LoVo (cell line): ENCODE measurements at places on chromosomes 1 and 21.

- DNase-seq = no peak
Measured at GRCh38 chr1:218938259-218938658, 235.4 kb upstream of the LYPLAL1 start.

DNA sequence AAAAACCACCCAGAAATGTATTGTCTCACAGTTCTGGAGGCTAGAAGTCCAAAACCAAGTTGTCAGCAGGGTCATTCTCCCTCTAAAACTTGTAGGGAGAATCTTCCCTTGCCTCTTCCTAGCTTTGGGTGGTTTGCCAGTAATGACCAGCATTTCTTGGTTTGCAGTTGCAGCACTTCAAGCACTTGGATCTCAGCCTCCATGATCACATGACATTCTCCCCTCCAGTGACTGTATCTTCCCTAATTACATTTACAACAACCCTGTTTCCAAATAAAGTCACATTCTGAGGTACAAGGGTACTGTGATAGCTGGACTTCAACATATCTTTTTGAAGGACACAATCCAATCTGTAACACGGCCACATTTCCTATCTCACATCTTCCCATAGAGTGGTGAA lies 37.2 kb downstream of the EVI5 start:
- no peak for DNase-seq

GRCh38 chr1:234144901-234145300 lies 228.4 kb upstream of the COA6 start:
- no peak for DNase-seq

- no peak for DNase-seq
Measured at GRCh38 chr1:38487396-38487795, 372.2 kb downstream of the RRAGC start.

- DNase-seq = no peak
Measured at GRCh38 chr1:3620708-3621107, 4.1 kb upstream of the TPRG1L start.

DNA sequence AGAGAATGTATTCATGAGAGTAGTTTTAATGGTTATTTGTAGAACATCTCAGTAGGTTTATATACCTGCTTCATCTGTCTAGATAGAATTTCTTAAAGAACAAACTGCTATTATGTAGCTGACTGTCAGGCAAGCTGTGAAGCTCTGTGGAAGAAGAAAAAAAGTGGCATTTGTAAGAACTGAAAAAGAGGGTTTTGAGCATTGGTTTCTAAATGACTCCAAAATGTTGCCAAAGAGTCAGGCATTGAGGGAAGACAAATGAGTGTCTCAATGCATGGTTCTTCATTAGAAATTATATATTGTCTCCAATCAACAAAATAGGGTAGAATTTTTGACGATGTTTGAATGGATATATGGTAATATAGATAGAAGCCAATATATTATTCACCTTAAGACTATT lies 1276.1 kb downstream of the KCNT2 start:
- no peak for DNase-seq

GRCh38 chr21:43686811-43687565 lies 27.6 kb downstream of the RRP1B start:
- DNase-seq = no peak

DNA sequence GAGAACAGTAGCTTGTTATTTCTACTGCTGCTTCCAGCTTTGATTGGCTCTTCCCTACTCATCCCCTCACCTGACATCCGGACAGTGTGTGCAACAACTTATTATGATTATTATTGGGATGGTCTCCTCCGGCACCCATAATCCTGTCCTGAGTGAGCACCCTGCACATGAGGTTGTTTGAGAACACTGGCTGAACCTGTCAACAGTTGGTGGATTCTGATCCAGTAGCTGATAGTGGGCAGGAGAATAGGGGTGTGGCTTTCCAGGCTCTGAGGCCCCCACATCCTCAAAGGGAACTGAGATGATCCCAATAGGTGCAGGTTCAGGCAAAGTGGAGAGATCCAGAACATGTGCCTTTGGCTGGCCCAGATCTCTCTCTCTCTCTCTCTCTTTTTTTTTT lies 60.5 kb downstream of the RUNX1 start:
- DNase-seq = no peak

GRCh38 chr1:110098222-110099026 lies 13.8 kb upstream of the UBL4B start:
- DNase-seq = no peak

DNA sequence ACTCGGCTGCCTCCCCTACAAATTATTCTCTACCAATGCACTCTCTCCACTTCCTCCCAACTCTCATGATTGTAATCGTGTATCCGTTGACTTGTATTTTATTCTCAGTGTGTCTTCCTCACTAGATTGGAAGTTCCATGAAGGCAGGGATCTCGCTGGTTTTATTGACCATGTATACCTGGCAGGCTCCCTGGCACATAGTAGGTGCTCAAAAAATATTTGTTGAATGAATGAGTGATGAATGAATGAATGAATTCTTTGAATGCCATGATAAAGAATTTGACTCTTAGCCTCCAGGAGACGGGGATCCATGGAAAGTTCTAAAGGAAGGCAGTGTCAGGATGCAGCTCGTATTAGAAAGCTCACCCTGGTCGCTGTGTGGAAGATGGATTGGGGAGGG lies 28.8 kb upstream of the WASF2 start:
- no peak for DNase-seq

- peak; percentile 9 for DNase-seq
Measured at GRCh38 chr1:84117868-84118267, 26.2 kb upstream of the PRKACB start.

GRCh38 chr1:201748335-201748734 lies 80.6 kb upstream of the IPO9 start:
- DNase-seq = no peak

GRCh38 chr1:103496014-103496635 lies 29.4 kb upstream of the RNPC3 start:
- DNase-seq = no peak

DNA sequence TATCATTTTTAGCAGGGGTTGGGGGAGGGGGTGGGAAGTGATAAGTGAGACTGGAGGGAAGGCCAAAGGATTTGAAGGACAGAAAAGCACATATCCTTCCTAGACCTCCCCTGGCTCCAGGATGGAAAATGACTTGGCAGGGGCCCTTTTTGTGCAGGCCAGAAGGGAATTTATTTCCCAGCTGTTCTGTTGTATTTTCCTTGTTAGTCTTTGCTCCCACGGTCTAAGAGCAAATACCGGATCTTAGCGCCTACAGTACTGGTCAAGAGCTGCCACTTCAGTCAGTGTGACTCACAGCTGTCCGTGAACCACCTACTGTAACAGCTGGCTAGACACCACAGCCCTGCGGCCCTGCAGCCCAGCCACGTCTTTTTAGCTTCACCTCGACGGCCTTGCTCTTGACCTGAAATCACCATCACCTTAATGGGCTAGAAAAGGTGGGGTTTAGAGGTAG lies 51.0 kb upstream of the ERRFI1 start:
- peak; percentile 49 for DNase-seq

DNA sequence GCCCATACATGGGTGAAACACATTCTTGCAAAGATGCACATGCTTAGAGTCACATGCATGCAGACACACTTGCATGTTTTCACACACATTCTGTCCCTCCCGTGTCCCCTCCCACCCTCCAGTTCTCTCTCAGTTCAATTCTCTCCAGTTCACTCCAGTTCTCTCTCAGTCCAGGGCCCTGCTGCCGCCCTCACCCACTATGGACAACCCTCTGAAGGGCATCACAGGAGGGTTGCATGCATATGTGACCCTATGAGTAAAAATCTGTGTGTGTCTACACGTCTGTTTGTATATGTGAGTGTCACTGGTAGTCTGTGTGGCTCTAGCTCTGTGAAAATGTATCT lies 21.8 kb upstream of the ADGRB2 start:
- DNase-seq = no peak

DNA sequence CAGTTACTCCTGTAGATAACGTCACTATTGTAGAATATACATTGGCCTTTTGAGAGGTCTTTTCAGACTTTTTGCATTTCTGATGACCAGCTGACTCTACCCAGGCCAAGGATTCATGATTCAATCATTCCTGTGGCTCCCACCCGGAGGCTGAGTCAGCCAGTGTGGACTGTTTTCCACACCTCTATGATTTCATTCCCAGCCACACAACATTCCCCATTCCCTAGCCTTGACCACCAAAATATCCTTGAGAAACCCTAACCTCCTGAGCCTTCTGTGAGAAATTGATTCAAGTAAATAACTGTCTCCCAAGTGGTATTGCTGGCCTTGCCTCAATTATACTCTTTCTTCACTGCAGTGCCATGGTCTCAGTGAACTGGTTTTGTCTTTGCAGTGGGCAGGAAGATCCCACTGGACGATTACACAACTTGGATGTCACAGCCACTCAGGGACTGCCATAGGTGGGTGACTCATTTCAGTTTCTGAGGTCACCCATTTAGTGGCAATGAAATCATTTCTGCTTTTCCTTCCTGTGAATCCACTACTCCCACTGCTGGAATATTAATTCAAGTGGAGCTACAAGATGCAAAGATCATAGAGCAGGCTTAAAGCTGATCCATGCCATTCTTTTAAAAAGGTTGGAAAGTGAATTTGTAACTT lies 518.6 kb upstream of the ZP4 start:
- DNase-seq = no peak

GRCh38 chr1:3198371-3199271 lies 129.6 kb downstream of the PRDM16 start:
- DNase-seq = no peak

DNA sequence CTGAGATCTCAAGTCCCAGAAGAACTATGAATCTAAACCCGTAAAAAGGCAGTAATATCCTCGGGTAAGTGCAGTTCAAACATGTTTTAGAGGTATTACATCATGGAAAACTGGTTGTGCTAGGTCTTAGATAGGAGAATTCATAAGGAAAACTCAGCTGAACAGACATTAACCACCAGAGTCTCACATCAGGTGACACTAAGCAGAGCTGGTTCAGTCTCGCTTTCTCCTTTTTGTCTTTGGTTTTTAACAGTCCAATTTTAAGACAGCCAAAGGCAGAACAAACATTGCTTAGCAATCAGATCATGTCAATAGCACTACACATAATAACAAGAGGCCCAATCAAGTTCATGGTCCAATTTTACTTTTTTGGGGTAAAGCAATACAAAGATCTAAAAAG lies 63.1 kb upstream of the MUTYH start:
- DNase-seq = no peak

DNA sequence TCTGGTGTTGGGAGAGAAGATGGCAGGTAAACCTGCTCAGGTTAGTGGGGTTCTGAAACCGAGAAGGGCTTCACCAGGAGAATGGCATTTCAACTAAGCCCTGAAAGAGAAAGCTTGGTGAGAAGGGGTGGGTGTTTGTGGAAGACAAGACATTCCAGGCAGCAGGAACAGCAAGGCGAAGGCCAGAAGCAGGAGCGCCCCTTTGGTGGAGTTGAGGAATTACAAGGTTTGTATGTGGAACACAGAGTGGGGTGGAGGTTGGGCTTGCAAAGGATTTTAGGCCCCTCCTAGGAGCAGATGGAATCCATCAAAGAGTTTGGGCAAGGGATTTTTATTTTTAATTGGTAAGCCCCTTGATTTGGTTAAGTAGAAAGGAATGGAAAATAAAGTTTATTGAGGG lies 24.8 kb upstream of the ELOA start:
- DNase-seq = peak; percentile 63
